Peyer's patch (tissue), 4 donors: ENCODE measurements at places on chromosomes 11 and 22. TPM values are rescaled to one million over a fixed set of nuclear protein-coding genes. Genes with fewer than 3 reads are reported as not detected.

DNA sequence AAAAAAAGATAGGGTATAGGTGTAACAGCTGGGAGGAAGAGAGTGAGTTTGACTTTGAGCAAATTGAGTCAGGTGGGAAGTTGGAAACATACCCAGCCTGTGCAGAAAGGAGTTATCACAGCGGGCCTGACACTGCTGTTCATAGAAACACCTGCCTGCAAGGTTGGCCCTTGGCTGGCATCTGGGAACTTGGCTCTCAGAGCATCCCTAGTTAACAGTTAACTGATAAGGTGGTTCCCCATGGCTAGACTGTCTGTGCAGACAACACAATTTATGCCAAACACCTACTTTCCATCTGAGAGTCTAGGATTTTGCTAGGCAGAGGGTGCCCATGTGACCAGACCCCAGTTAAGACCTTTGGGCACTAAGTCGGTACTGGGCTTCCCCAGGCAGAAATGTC, 31.4 kb downstream of the ADAMTS8 start:
- H3K4me1 ChIP-seq = peaks cover 4% of the 10 kb centered on the region
- no peaks in the 10 kb centered on the region for H3K27me3 ChIP-seq
- H3K27ac ChIP-seq = no peak overlapping the region
- H3K4me3 ChIP-seq = no peak overlapping the region
- DNase-seq = no peak
- no peaks in the 10 kb centered on the region for H3K36me3 ChIP-seq

DNA sequence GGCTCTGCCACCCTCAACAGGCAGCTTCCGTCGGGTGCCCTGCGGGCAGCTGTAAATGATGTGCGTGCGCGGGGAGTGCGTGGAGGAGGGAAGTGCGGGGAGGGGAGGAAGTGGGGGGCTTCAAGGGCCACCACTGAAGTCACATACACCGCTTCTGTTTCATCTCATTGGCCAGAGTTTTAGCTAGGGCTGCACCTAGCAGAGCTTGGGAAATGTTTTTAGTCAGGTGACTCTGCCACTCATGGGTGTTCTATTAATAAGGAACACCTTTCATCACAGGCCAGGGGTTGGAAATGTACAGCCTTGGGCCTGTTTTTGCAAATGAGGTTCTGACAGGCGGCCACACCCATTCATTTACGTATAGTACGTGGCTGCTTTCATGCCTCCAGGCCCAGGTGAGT, 14.6 kb downstream of the FAM118A start:
- peaks cover 51% of the 10 kb centered on the region for H3K36me3 ChIP-seq
- no peaks in the 10 kb centered on the region for H3K27me3 ChIP-seq
- no peaks in the 10 kb centered on the region for H3K4me1 ChIP-seq

GRCh38 chr11:2264366-2265053, 5.9 kb downstream of the ASCL2 start:
- no peaks in the 10 kb centered on the region for H3K4me1 ChIP-seq
- DNase-seq = peak; percentile 41
- no peak overlapping the region for H3K4me3 ChIP-seq
- H3K27me3 ChIP-seq = no peaks in the 10 kb centered on the region
- H3K27ac ChIP-seq = no peak overlapping the region

DNA sequence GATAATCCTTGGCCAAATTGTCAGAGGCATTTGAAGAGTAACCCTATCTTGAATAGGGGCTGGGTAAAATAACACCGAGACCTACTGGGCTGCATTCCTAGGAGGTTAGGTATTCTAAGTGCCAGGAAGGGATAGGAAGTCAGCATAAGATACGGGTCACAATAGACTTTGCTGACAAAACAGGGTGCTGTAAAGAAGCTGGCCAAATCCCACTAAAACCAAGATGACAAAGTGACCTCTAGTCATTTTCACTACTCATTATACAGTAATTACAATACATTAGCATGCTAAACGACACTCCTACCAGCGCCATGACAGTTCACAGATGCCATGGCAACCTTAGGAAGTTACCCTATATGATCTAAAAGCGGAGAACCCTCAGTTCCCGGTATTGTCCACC, 964 bp upstream of the REXO2 start:
- no peak overlapping the region for H3K27ac ChIP-seq
- no peak overlapping the region for H3K4me3 ChIP-seq
- no peaks in the 10 kb centered on the region for H3K27me3 ChIP-seq
- H3K36me3 ChIP-seq = no peaks in the 10 kb centered on the region
- DNase-seq = no peak

KDM4E gene
- total RNA-seq = not detected

CCDC81 gene
- total RNA-seq = 3.1 TPM

TMEM121B gene
- total RNA-seq = 0.76 TPM
